ENCODE measurements at places on chromosomes 11 and 22.

DNA sequence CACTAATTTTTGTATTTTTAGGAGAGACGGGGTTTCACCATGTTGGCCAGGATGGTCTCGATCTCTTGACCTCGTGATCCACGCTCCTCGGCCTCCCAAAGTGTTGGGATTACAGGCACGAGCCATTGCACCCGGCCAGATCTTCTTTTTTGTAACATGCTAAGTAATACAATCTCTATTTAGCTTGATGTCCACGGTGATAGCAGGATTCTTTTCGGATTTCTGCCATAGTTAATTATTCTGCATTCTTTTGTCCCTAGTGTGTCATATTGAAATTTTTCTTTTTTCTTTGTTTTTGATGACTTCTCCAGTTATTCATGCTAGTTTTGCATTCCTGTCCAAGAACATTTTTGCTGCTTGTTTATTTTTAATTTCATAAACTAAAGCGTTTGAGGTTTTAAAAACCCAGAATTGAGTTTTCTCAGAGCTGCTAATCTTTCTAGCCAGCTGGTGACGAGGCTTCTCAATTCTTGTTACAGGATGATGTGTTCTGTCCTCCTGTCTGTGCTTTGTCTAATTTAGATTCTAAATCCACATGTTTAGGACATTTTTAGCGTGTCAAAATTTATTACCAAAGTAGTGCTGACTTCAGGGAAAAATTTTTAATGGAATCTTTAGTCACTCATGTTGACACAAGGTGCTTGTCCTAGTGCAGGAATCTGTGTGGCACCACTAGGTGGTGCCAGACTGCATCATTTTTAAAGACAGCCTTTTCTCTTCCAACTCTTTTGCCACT lies 21.8 kb downstream of the NF2 start:
- peak; percentile 84 for DNase-seq

GRCh38 chr11:70755410-70756158 lies 357.3 kb downstream of the CTTN start:
- DNase-seq: peak; percentile 61

DNA sequence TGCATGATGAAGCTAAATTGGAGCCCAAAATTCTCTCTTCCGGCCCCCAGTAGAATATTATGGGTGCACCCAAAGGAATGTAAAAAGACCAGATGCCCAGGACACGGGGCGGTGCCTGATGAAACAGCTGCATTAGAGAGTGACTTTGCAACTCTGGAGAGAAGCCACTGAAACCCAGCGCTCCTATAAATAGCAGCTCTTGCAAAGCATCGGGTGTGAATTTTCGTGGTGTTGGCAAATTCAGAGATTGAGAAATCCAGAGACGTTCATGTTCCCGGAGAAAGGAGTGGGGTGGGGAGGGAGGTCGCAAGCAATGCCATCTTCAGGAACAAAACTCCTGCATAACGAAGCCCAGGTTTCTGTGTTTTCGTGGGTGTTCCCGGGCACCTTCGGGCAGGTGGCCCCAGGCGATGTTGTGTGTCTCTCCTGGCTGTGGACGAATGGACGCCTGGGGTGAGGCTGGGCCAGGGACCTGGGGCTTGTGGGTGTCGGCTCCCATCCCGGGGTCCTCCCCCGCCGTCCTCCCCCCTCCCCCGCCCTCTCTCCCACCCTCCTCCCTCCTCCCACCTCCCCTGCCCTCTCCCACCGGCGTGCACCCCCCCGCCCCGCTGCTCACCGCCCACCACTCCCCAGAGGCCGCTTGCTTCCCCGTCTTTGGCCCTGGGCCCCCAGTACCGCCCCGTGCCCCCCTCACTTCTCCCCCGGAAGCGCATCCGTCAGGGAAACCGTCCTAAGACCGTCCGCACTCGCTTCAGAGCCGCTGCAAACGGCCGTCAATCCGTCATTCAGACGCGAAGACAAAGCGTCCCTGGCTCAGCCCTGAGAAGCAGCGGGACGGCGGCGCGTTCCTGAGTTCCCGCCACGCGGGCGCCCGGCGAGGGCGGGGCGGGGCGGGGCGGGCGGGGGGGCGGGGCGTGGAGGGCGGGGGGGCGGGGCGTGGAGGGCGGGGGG lies 26.7 kb upstream of the TOLLIP start:
- DNase-seq: peak; percentile 75

DNA sequence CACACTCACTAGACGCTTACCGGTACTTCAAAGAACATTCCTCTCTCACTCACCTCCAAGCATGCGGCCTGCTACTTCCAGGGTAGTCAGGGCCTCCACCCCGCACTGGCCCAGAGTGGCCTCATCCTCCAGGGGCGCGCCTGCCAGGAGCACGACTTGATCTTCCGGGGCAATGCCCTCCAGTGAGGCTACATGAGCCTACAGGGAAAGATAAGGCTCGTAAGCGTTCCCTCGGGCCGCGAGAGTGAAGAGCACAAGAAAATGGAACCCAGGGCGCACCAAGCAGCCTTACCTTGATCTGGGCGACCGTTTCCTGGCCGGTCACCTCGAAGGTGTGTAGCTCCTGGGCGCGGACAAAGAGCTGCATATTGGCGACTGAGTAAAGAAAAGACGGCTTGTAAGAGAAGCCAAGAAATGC lies 478 bp downstream of the FAU start:
- peak; percentile 62 for DNase-seq

DNA sequence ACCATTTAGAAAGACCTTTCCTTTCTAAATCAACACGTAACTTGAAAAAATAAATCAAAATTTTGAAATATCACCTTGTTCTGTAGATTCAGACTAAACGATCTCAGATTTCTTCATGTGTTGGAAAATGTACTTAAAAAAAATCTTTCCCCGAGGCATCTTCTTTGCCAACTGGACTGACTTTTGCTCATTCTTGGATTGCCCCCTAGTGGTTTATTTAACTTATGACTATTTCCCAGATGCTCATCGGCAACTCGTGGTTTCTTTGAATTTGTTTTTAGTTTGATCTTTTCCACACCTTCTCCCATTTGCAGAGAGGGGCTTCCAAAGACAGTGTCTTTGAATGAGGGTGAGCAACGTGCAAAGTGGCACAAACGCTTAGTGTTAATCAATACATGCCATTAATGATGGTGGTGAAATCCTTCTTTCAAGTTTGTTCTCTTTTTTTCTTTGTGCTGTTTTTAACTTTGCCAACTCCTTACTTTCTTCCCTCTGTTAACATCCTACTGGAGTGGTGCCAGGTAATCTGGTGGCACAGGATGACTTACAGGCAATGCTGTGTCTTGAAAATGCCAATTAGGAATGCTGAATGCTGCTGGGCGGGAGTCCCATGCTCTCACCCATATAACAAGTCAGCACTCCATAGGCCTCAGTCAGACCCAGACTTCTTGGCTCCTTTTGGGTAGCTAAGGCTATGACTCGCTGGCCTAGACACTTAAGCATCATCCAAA lies 18.3 kb downstream of the PRSS23 start:
- peak; percentile 70 for DNase-seq

- DNase-seq: no peak
Measured at GRCh38 chr22:50455201-50455600, 19.6 kb downstream of the SBF1 start.

DNA sequence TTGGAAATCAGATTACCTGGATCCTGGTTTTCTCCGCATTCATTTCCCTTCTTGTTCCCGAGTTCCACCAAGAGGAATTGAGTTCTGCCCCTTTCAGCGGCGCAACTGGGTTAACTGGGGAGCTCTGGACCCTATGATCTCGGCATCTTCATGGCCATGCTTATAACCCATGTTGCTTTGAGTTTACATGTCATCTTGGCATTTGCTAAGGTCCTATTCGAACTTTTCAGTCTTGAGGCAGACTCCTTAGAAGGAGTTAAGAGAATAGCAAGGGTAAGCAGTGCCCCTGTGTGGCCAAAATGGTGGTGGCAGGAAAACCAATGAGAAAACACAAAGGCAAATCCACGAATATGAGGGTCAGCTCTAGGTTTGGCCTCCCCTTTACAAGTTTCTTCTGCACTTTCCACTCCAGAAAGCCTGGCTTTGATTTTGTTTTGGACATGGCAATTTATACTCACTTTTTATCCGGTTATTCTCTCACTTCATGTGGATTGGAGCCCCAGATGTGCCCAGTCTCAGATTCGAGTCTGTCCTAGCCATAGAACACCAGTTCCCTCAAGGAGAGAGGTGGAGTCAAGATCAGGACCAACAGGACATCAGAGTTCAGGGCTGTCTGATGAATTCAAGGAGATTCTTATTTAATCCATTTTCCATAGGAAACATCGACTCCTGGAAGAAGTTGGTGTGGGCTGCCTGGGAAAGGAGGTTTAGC lies 55.3 kb upstream of the FBXO3 start:
- peak; percentile 80 for DNase-seq

- DNase-seq: no peak
Measured at GRCh38 chr11:63872800-63873197, 33.9 kb downstream of the MARK2 start.

DNA sequence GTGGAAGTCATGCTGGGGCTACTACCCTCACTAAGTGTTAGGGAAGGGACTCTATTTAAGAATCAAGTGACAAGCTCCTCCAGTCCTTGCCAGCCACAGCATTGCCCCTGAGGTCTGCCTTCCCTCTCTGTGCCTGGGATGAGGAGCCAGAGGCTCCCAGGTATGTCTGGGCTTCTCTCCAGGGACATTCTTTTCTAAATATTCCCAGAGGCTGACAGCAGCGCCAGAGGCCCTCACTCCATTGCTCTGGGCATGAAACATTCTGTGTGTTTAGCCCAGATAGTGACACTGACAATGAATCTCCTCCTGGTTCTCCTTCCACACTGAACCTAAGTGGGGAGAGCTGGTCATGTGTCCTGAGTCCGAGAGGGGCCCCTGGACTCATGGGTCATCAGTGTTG lies 2.2 kb downstream of the OR51E1 start:
- DNase-seq: no peak

- DNase-seq: no peak
Measured at GRCh38 chr11:19922689-19923035, 210.0 kb downstream of the NAV2 start.

- peak; percentile 55 for DNase-seq
Measured at GRCh38 chr22:20494978-20495860, at the start of gene KLHL22. Gene KLHL22, minus strand, starts transcription at chr22:20495795. Its CDS starts 6,584 bp downstream, at chr22:20489211.

DNA sequence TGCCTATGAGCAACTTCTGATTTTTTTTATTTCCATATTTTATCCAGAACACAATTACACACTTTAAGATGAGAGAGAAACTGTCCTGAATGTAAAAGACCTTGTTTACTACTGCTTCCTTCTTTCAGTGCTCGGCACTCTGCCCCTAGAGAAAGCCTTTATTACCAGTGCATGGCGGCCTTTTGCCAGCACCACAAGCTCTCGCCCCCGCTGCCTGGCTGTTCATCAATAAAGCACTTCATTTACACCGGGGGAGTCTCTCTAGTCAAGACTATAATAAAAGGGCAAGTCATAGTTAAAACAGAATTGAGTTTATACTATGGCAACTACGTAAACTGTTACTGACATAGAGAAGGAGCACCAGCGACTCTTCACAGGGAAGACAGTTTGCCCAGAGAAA lies 259.5 kb downstream of the CADM1 start:
- DNase-seq: no peak

DNA sequence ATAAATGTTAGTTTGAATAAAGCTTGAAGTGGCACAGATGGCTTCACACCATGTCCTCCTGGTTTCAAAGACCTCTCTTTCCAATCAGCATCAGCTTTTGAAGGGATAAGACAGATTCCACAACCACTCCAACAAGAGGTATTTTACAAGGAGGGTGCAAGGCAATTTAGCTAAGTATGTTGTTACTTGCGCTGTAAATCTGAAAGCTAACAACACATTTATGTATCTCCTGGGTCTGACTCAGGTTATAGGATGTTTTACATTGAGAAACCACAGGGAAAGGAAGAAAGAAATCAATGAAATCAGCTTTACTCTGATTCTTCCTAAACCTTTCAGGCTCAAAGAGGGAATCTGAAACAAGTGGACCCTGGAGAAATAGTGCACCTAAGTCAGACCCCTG lies 12.1 kb downstream of the CWC15 start:
- no peak for DNase-seq

DNA sequence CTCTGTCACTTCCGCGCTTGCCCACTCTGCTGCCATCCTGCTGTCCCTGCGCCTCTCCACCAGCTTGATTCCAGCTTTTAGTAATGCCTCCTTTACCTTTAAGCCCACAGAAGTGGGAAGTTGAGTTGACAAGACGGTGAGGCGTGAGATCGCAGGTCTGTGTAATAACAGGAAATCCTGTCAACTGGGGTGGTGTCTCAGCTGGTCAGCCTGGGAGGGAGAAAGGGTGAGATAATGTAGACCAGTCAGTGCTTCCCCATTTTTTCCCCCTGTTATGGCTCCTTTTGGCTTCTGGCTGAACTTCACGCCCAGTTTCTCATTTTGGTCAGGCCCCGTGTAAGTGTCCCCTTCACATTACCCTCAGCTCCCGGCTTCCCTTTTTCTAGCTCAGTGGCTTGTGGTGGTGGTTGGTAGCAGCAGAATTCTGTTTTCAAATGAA lies 98.9 kb downstream of the TRAF6 start:
- DNase-seq: peak; percentile 28

GRCh38 chr11:116166573-116167465 lies 606.0 kb downstream of the BUD13 start:
- no peak for DNase-seq

DNA sequence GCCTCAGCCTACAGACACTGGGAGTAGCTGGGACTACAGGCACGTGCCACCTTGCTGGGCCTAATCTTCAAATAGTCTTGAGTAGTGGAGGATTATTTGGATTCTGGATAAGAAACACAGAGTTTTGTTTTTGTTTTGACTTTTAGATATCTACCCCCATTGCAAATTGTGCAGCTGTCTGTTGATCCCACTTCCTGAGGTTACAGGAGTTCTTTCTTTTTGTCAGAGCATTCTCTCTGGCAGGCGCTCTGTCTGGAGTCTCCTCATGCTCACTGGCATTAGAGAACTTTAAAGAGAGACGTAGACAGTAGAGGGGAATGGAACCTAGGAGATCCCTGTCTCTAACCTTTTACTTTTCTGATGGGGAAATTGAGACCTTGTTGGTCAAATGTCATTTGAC lies 7.8 kb upstream of the ADAMTS8 start:
- no peak for DNase-seq

DNA sequence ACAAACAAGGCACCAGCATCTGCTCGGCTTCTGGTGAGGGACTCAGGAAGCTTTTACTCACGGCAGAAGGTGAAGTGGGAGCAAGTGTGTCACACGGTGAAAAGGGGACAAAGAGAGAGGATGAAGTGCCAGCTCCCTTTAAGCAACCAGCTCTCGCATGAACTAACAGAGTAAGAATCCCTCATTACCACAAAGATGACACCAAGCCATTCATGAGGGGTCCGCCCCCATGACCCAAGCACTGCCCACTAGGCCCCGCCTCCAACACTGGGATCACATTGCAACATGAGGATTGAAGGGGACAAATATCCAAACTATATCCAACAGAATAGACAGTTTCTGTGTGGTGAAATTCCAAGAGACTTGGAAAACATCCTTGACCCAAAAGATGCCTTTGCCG lies 198.2 kb upstream of the POU2AF2 start:
- DNase-seq: no peak

GRCh38 chr11:134235399-134235798 lies 10.9 kb downstream of the VPS26B start:
- DNase-seq: no peak
